ENCODE measurements at places on chromosomes 7 and 10.

DNA sequence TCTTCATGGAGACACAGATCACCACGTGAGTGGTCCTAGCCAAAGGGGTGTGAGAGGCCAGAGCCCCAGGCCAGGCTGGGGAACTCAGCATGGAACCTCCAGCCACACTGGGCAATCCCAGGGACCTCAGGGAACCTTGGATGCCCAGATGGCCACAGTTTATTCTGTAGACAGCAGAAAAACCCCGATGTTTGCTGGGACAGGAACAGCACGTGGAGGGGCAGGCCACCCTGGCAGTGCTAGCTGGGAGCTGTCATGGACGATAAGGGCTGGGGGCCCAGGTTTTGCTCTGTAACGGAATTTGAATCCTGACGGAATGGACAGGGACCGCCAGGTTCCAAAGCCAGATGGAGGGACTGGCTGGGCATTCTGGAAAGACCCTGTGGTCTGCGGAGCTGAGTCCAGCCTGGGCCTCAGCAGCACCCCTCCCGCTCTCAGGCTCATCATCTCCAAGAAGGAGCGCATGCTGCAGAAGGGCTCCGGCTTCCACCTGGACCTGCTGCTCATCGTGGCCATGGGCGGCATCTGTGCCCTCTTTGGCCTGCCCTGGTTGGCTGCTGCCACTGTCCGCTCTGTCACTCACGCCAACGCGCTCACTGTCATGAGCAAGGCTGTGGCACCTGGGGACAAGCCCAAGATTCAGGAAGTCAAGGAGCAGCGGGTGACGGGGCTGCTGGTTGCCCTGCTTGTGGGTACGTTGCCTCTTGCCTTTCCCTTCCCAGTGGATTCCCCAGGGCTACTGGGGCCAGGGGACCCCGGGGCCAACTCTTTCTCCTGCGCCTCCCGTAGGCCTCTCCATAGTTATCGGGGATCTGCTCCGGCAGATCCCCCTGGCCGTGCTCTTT lies 5.6 kb downstream of the FASTK start:
- DNase-seq: no peak

DNA sequence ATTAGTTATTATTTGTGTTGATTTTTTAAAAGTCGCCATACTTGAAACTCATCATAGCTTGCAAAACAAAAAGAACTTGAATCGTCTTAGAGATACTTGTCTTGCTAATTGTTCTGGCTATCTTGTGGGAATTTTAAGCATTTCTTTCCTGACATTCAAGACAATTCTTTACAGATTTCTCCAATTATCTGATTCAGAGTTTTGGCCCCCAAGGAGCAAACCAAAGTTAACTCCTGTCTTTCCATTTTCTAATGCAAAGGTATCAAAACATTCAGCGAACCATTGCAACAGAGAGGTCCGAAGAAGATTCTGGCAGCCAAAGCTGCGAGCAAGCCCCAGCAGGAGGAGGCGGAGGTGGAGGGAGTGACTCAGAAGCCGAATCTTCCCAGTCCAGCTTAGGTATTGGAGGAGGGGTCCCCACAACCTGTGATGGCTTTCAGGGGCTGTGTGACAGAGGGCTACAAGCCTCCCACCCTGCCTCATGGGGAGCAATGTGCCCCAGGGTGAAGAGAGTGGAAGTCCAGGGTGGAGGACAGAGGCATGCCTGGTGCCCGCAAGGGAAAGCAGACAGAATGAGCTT lies 119.4 kb upstream of the STK17A start:
- no peak for DNase-seq

GRCh38 chr10:21230219-21230618 lies 295.3 kb downstream of the SKIDA1 start:
- no peak for DNase-seq

- no peak for DNase-seq
Measured at GRCh38 chr10:69835233-69835632, 33.5 kb downstream of the COL13A1 start.

DNA sequence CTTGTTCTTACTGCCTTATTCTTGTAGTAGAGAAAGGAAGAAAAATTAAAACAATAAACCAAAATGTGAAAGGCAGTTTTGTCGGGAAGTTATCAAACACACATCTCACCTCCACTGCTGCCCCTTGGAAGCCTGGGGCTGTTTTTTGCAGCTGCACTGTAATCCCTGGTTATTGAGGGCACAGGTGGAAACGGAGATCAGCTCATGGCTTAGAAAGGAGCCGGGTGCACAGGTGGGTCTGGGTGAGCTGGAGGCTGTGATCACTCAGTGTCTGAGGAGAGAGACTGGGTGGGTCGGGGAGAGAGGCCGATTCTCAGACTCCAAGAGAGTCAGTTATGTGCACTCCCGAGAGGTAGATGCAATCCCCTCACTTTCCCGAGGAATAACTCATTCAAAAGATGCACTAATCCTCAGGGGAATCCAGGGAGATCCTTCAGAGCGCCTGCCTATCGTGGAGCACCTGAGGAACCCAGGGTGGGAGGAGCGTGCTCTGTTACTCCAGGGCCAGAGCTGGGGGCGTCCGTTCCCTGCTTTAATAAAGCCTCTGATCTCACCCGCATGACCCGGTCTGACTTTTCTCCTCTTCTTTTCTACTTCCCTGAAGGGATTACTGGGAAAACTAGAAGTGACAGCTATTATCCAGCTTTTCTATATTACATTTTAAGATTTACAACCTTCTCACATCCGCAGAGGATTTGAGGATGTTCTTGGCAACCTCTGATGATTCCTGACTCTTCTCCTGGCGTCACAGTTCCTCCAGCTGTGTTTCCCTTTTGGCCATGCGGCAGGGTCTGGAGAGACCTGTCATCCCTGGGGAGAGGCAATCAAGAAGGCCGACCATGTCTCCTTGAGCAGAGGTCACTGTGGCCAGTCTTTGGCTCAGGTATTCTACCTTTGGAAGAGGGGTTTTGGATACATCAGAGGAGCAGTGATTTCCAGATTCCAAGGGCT lies 82.1 kb downstream of the CAMK1D start:
- DNase-seq: peak; percentile 31

- DNase-seq: no peak
Measured at GRCh38 chr10:28679581-28680357, 2.4 kb downstream of the BAMBI start.

DNA sequence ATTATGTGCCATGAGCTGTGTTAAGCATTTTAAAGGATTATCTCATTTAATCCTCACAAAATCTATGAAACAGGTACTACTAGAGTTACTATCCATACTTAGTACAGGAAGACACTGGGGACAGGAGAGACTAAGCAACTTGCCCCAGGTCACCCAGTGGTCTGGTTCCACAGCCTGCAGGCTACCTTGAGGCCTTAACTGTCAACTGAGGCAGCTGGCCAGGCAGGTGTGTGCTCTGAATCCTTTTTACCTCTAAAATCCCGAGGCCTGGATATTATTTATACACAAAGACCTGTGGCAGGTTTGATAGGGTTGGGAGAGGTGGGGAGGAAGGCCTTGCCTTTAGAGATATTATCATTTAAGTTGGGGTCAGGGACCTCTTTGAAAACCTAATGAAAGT lies 3.1 kb downstream of the ZNF777 start:
- no peak for DNase-seq

GRCh38 chr10:77297393-77297739 lies 340.2 kb downstream of the KCNMA1 start:
- DNase-seq: no peak

DNA sequence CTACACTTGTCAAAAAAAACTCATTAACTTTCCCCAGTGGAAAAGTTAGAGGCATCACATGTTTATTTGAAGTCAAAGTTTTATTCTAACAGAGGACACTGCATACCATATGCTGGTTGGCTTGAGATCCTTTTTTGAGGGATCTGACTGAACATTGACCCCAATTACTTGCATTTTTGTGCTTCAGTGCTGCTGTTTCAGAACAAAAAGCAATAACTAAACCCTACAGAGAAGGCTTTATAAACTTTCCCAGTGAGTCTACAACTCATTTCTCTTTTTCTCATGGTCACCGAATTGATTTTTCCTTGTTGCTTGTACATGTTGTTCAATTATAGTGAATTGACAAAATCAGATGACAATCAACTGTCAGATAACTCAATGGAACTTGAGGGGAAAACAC lies 69.3 kb upstream of the PHYHIPL start:
- no peak for DNase-seq

- DNase-seq: no peak
Measured at GRCh38 chr10:119834188-119834587, 38.5 kb downstream of the MCMBP start.

- no peak for DNase-seq
Measured at GRCh38 chr7:117679120-117679519, 194.1 kb downstream of the CTTNBP2 start.

- no peak for DNase-seq
Measured at GRCh38 chr7:50411332-50411731, 38.8 kb downstream of the FIGNL1 start.

- DNase-seq: no peak
Measured at GRCh38 chr7:38198366-38198765, 20.3 kb downstream of the STARD3NL start.

- no peak for DNase-seq
Measured at GRCh38 chr10:79153745-79154144, 85.0 kb downstream of the ZMIZ1 start.

- no peak for DNase-seq
Measured at GRCh38 chr10:22230158-22230833, 12.5 kb upstream of the EBLN1 start.

GRCh38 chr7:82932516-82932915 lies 230.2 kb downstream of the PCLO start:
- no peak for DNase-seq

GRCh38 chr7:43640679-43641078 lies 57.8 kb downstream of the STK17A start:
- no peak for DNase-seq

GRCh38 chr7:155477476-155477875 lies 19.5 kb downstream of the EN2 start:
- DNase-seq: no peak

DNA sequence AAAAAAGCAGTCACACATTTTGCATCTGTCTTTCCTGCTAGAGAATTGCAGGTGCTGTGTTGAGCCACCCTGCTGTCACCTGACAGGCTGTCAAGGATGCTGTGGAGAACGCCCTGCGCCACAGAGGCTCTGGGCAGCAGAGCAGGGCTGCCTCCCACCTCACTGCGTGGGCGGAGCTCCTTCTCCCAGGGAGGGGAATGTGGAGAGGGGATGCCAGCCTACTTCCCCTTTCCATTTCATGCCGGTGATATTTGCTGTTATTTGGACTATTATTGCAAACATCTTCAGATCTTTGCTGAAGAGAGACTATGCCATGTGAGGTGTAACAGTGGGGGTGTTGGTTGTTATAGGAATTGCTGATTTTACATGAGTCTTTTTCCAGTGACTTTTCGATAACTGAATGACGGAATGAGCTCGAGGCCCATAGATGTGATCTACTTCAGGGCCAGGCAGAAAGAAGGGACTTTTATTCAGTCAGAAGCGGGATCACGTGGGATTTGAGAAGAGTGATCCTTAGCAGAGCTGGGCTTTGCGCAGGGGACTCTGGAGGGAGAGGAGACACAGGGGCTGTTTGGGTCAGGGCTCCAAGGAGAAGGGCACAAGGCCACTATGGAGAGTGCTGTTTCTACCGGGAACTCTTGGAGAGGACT lies 13.6 kb upstream of the PRKAG2 start:
- no peak for DNase-seq
